ENCODE measurements at places on chromosomes 3 and 15. TPM values are rescaled to one million over a fixed set of nuclear protein-coding genes. Genes with fewer than 3 reads are reported as not detected.

The C3orf52 gene
- polyA plus RNA-seq, result 0.67 TPM

The WHAMM gene
- polyA plus RNA-seq, result 3.4 TPM

The SNX22 gene
- 1.3 TPM for polyA plus RNA-seq

The PATL2 gene
- 7.8 TPM for polyA plus RNA-seq

The CNTN3 gene
- not detected for polyA plus RNA-seq

The FBXL22 gene
- 2.1 TPM for polyA plus RNA-seq

The SH2D7 gene
- not detected for polyA plus RNA-seq

The CLDN16 gene
- not detected for polyA plus RNA-seq

The MYNN gene
- 20.3 TPM for polyA plus RNA-seq

The SYNM gene
- not detected for polyA plus RNA-seq

The QARS1 gene
- 157 TPM for polyA plus RNA-seq

The SAMMSON gene
- not detected for polyA plus RNA-seq

The TP63 gene
- 0.10 TPM for polyA plus RNA-seq

The ITIH3 gene
- polyA plus RNA-seq, result not detected

GRCh38 chr3:159760046-159760445 is 228.6 kb upstream of the IL12A start:
- H3K4me3 ChIP-seq, result no peak overlapping the region
- no peak for DNase-seq
- H3K4me1 ChIP-seq, result peaks cover 20% of the 10 kb centered on the region

DNA sequence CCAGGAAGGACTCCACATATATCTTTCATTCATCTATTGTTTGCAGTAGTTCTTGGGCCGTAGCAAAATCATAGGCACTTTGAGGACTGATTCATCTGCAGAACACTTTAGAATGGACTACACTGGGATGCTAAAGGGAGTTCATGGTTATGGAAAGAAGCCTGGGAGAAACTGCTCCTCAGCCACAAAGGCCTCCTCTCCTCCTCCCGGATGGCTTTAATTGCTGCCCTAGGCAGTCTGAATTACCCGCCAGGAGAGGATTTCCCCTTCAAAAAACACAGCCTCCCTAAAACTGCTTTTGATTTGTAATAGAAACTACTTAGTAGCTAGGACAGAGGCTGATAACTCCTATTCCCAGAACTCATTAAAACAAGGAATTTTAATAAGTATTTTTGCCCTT is 4.6 kb downstream of the TMEM266 start:
- H3K4me3 ChIP-seq, result no peak overlapping the region
- H3K27ac ChIP-seq, result no peak overlapping the region
- H3K4me1 ChIP-seq, result peaks cover 2% of the 10 kb centered on the region
- no peak for DNase-seq
- H3K36me3 ChIP-seq, result no peaks in the 10 kb centered on the region
- peaks cover 52% of the 10 kb centered on the region for H3K27me3 ChIP-seq

GRCh38 chr3:100317912-100318311 is 16.6 kb upstream of the NIT2 start:
- peak; percentile 6 for DNase-seq
- H3K27ac ChIP-seq, result peak overlapping the region; percentile 20
- H3K27me3 ChIP-seq, result no peaks in the 10 kb centered on the region

DNA sequence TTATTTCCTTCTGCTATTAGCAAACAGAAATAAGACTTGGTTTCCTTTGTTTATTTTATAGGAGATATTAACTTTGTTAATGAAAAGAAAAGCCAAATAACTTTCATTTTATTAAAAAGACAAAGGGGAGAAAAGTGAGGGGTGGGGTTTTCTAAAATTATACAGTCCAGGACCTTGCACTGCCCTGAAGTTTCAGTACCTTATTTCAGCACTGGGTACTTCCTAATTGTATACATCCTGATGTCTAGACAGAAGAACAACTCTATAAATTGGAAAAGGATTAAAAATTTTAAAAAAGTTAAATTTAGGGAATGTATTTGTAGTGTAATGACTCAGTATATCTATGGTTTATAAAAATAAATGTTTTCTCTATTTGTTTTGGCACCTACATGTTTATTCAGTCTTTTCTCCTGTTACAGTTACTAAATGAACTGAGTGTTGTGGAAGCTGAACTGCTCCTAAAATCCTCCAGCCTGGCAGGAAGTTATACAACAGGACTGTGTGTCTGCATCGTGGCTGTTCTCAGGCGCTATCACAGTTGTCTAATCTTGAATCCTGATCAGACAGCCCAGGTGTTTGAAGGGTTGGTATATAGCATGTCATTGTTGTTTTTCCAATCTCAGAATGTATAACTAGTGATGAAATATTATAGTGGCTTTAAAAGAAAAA is 27.6 kb upstream of the P2RY13 start:
- no peak overlapping the region for H3K27ac ChIP-seq
- H3K4me1 ChIP-seq, result no peaks in the 10 kb centered on the region
- peaks cover 3% of the 10 kb centered on the region for H3K27me3 ChIP-seq
- no peaks in the 10 kb centered on the region for H3K36me3 ChIP-seq

- no peak overlapping the region for H3K27ac ChIP-seq
- H3K36me3 ChIP-seq, result no peaks in the 10 kb centered on the region
- no peaks in the 10 kb centered on the region for H3K27me3 ChIP-seq
- H3K4me3 ChIP-seq, result no peak overlapping the region
- no peak for DNase-seq
Observed at GRCh38 chr15:98401029-98401428, 247.3 kb upstream of the IGF1R start.

DNA sequence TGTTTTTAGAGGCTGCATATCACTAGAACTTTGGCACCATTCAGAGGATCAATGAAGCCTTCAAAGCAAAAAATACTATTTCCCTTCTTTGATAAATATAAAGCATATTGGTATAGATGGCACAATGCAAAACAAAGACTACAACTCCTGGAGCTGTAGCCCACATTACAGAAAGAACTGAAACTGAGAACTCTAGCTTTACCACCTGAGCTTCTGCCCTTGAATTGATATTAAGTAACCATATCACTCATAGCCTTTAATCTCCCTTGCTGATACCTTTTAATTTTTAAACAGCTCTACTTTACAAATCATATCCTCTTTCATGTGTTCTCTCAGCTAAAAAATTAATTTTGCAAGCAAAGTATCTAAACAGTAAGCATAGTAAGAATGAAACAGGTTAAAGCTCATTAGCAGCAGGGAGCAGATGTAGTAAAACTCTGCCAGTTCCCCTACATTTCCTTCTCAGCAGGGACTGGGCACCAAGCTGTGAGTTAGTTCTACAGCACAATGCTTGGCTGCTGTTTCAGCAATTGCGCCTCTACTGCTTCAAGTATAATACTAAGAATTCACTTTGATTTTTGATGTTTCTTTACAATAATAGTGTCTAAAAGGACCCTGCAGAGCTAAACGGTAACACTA is 97.9 kb upstream of the NANOGP8 start:
- peak overlapping the region; percentile 2 for H3K4me3 ChIP-seq
- no peak overlapping the region for H3K27ac ChIP-seq
- no peaks in the 10 kb centered on the region for H3K4me1 ChIP-seq
- H3K27me3 ChIP-seq, result no peaks in the 10 kb centered on the region
- no peaks in the 10 kb centered on the region for H3K36me3 ChIP-seq

DNA sequence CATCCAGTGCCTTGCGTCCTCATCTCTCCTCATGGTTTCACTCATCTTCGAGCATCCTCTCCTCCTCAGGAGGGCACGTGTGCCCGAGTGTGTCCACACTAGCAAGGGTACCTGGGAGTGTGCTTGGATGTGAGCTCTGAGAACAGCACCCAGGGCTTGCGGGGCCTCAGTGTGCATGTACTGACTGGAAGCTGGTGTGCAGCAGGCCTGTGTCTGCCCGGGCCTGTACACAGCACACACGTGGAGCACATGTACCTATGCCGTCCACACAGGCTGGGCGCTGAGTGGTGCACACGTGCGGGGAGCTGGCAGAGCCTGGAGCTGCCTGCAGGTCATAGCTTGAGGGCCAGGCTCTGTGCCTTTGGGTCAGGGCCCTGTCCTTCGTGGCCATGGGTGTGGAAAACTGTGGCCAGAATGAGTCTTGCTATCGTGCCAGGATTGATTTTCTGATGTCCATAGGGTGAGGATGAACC is 34.9 kb downstream of the TSPAN3 start:
- H3K27ac ChIP-seq, result no peak overlapping the region
- no peak for DNase-seq
- no peaks in the 10 kb centered on the region for H3K27me3 ChIP-seq
- H3K4me1 ChIP-seq, result no peaks in the 10 kb centered on the region
- no peak overlapping the region for H3K4me3 ChIP-seq

GRCh38 chr15:91122296-91122695 is 22.2 kb downstream of the SV2B start:
- no peaks in the 10 kb centered on the region for H3K4me1 ChIP-seq
- H3K27me3 ChIP-seq, result peaks cover 7% of the 10 kb centered on the region
- H3K4me3 ChIP-seq, result no peak overlapping the region
- no peak for DNase-seq
- no peak overlapping the region for H3K27ac ChIP-seq
- no peaks in the 10 kb centered on the region for H3K36me3 ChIP-seq

- peaks cover 10% of the 10 kb centered on the region for H3K27me3 ChIP-seq
- no peaks in the 10 kb centered on the region for H3K4me1 ChIP-seq
- no peak overlapping the region for H3K4me3 ChIP-seq
- no peak for DNase-seq
- no peaks in the 10 kb centered on the region for H3K36me3 ChIP-seq
Observed at GRCh38 chr15:73763931-73764330, 10.8 kb upstream of the INSYN1 start.

GRCh38 chr3:149448331-149448831 is 26.1 kb upstream of the TM4SF4 start:
- no peaks in the 10 kb centered on the region for H3K4me1 ChIP-seq
- H3K4me3 ChIP-seq, result no peak overlapping the region
- no peak overlapping the region for H3K27ac ChIP-seq
- no peak for DNase-seq
- H3K27me3 ChIP-seq, result no peaks in the 10 kb centered on the region

- peak overlapping the region; percentile 64 for H3K27ac ChIP-seq
- DNase-seq, result no peak
- peak overlapping the region; percentile 26 for H3K4me3 ChIP-seq
Observed at GRCh38 chr15:99564221-99565048, 1.3 kb upstream of the MEF2A start.

DNA sequence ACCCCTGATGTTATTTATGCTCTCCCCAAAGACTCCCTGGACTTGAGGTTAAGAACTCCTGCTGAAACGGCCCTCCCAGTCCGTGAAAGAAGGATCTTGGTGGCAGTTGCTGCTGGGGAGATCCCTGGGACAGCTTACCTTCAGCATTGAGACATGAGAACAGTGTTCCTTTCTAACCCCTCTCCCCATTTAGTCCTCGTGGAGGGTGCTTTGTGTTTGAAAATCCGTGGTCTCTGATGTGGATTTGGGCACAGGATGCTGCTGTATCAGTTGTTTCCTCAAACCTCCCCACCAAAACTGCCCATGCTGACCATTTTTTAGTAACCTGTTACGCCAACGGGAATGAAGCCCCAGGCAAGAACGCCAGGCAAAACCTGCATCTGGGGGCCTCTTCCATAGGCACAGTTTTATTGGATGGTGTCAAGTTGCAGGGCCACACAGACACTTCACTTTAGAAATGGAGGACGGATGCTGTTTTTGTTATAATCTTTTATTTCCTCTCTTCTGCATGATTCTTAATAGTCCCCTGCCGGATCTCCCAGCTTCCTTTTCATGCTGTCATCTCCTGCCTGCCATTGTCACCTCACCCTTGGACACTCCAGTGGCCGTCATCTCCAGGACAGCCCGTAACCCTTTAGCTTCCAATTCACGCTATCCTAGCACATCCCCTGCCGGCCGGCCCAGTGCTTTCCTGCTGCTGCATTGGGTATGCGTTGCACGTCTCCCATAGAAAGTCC is 31.7 kb upstream of the CEMIP start:
- no peak for DNase-seq
- no peak overlapping the region for H3K4me3 ChIP-seq
- no peaks in the 10 kb centered on the region for H3K27me3 ChIP-seq
- H3K4me1 ChIP-seq, result no peaks in the 10 kb centered on the region
- no peak overlapping the region for H3K27ac ChIP-seq
- no peaks in the 10 kb centered on the region for H3K36me3 ChIP-seq
